ENCODE measurements at places on chromosomes 6 and 20. TPM values are rescaled to one million over a fixed set of nuclear protein-coding genes. Genes with fewer than 3 reads are reported as not detected.
A peak's percentile ranks its signal among the peaks of the same experiment; 100 is the strongest.

DNA sequence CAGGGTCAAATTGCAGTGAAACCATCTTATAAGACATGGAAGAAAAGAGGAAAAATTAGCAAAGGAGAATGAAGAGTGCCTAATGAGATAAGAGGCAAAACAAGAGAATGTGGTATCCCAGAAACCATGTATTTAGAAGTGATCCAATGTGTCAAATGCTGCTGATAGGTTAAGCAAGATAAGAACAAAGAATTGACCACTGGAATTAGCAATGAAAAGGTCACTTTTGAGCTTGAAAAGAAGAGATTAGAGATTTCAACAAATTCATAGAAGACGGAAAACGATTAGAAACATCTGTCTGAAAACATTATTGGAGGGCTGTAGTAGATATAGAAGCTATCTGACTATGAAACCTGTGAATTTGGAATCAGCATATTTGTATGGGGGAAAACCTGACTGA is 112.2 kb downstream of the AHI1 start:
- H3K4me3 ChIP-seq, result no peak overlapping the region
- H3K4me1 ChIP-seq, result no peaks in the 10 kb centered on the region
- H3K27me3 ChIP-seq, result no peaks in the 10 kb centered on the region

- peak within 1 kb of the TSS; percentile 86 for H3K4me3 ChIP-seq
- peak within 1 kb of the TSS; percentile 88 for H3K27ac ChIP-seq
- DNase-seq, result no peak
- peaks cover 50% of the 10 kb centered on the region for H3K4me1 ChIP-seq
- peaks cover 15% of the 10 kb centered on the region for H3K36me3 ChIP-seq
Observed at GRCh38 chr20:63979557-63980316, at the start of gene SAMD10. SAMD10 (minus strand) TSS chr20:63979642; CDS start chr20:63979467, 175 bp downstream.

- peak overlapping the region; percentile 87 for H3K27ac ChIP-seq
- peak; percentile 68 for DNase-seq
- H3K4me1 ChIP-seq, result peaks cover 39% of the 10 kb centered on the region
- peaks cover 3% of the 10 kb centered on the region for H3K36me3 ChIP-seq
- H3K27me3 ChIP-seq, result no peaks in the 10 kb centered on the region
- H3K4me3 ChIP-seq, result peak overlapping the region; percentile 55
Observed at GRCh38 chr6:170437719-170438401, 115.2 kb downstream of the PSMB1 start.

- peaks cover 8% of the 10 kb centered on the region for H3K4me1 ChIP-seq
- no peak overlapping the region for H3K27ac ChIP-seq
- H3K36me3 ChIP-seq, result peaks cover 9% of the 10 kb centered on the region
- H3K27me3 ChIP-seq, result no peaks in the 10 kb centered on the region
- H3K4me3 ChIP-seq, result no peak overlapping the region
Observed at GRCh38 chr6:135334169-135334568, 153.1 kb downstream of the MYB start.

GRCh38 chr20:33859751-33860150 is 48.6 kb downstream of the CHMP4B start:
- H3K4me3 ChIP-seq, result no peak overlapping the region
- H3K4me1 ChIP-seq, result no peaks in the 10 kb centered on the region
- H3K27me3 ChIP-seq, result no peaks in the 10 kb centered on the region
- H3K27ac ChIP-seq, result no peak overlapping the region

DNA sequence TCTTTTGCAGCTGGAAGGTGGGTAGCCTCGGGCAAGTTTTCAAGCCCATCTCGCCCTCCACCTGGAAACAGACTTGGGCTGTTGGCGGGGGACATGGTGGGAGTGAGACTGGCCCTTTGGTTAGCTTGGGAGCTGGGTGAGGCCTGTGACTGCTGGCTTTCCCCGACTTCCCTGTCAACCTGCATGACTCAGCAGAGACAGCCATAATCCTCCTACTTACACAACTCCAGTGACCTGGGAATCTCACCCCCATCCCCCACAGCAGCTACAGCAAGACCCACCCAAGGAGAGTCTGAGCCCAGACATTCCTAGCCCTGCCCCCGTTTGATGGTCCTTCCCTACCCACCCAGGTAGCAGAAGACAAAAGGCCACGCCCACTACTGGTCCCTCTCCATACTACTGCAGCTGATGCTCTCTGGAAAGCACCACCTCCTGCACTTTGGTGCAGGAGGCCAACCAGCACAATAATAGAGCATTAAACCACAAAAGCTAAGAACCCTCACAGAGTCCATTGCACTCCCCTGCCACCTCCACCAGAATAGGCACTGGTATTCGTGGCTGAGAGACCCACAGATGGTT is 188.4 kb downstream of the TRDN start:
- no peak for DNase-seq
- H3K36me3 ChIP-seq, result no peaks in the 10 kb centered on the region
- no peaks in the 10 kb centered on the region for H3K4me1 ChIP-seq
- H3K4me3 ChIP-seq, result no peak overlapping the region
- no peak overlapping the region for H3K27ac ChIP-seq
- peaks cover 6% of the 10 kb centered on the region for H3K27me3 ChIP-seq

DNA sequence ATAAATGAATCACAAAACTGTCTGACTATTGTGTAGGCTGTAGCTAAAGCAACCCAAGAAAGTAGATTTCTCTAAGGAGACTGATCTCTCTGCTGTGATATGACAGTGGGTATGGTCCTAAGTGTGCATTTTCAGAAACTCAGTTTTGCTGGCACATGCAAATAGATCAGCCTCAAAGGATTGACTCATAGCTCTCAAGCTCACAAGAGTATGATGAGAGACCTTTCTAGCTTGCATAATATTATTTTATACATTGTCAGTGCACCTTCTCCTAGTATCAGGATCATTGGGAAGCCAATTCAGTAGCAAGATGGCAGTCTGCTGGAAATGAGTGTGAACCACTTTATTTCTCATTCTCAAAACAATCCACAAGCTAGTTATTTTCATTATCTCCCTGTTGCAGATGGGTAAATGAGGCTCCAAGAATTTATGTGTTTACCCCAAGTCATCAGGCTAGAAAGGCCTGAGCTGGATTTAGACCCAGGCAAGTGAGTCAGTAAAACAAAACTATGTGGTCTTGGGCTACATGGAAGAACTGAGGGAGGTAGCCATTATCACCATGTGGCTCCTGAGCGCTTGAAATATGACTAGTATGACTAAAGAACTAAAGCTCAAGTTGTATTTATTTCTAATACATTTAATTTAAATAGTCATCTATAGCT is 27.9 kb upstream of the PLCB4 start:
- H3K4me3 ChIP-seq, result no peak overlapping the region
- H3K27me3 ChIP-seq, result no peaks in the 10 kb centered on the region
- DNase-seq, result no peak
- H3K27ac ChIP-seq, result no peak overlapping the region
- H3K36me3 ChIP-seq, result no peaks in the 10 kb centered on the region
- peaks cover 10% of the 10 kb centered on the region for H3K4me1 ChIP-seq

PPIL4 gene
- 35.7 TPM for total RNA-seq

RUNX2 gene
- 25.3 TPM for total RNA-seq

TMC2 gene
- not detected for total RNA-seq

All from osteocyte (in vitro differentiated cells).